ENCODE measurements at places on chromosomes 11 and 22.

GRCh38 chr22:38881464-38881871 is 9.5 kb upstream of the CBX6 start:
- DNase-seq = peak; percentile 67

DNA sequence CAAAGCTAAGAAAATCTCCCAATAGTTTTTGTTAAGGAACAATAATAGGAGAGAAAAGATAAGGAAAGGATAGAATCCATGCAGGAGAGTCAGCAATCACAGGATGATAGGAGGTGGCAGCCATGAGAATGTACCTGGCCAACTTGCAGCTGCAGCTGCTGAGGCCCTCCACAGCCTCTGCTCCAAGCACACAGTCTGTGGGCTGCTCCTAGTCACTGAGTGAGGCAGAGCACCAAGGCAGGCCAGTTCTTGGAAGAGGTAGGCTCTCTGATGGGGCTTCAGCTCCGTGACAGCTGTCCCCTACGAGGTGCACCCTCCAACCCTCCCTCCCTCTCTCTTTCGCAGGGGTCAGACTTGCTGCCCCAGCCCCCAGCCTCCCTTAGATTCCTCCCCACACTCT is 5.5 kb upstream of the KCNJ1 start:
- no peak for DNase-seq

DNA sequence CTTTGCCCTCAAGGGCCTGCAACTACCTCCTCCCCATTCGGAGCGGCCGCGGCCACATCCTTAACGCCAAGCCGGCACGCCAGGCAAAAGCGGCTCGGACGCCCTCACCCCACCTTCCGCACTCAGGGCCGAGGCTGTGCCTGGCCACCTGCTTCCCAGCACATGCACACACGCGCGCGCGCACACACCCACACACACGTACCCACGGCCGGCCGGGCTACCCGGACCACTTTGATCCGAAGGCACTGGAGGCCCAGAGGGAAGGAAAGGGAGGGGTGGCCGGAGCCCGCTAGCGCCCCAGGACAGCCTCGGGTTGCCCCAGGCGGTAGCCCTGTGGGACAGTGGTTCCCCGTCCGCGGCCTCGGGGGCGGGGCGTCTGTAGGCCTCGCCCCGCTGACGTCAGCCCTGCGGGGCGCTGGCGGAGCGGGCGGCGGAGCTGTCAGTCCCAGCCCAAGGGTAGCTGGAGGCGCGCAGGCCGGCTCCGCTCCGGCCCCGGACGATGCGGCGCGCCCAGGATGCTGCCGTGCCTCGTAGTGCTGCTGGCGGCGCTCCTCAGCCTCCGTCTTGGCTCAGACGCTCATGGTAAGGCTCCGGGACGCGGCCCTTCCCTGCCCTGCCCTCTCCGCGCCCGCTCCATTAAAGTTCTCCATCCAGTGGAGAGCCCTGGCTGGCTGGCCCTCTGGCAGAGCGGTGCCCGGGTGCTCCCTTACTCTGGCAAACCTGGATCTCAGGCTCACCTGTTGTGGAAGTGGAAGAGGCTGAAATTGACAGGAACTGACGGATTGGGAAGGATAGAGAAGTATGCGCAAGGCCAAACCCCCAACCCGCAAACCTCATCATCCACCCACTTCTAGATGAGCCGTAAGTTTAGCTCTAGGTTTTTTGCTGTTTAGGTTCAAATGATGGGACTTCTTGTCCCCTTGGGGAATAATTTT is at the start of gene IL10RA:
Gene IL10RA (plus strand): TSS at position 442 of the 935 bp plus-strand sequence. CDS start 74 bp downstream, at position 516.
- DNase-seq = peak; percentile 75

- no peak for DNase-seq
Measured at GRCh38 chr11:57200917-57201316, 19.2 kb downstream of the LRRC55 start.

GRCh38 chr11:114102993-114103896 is 43.7 kb downstream of the ZBTB16 start:
- no peak for DNase-seq

- DNase-seq = no peak
Measured at GRCh38 chr11:64275031-64275800, 9.2 kb downstream of the BAD start.

GRCh38 chr11:127133061-127133460 is 132.5 kb upstream of the KIRREL3 start:
- DNase-seq = peak; percentile 81

DNA sequence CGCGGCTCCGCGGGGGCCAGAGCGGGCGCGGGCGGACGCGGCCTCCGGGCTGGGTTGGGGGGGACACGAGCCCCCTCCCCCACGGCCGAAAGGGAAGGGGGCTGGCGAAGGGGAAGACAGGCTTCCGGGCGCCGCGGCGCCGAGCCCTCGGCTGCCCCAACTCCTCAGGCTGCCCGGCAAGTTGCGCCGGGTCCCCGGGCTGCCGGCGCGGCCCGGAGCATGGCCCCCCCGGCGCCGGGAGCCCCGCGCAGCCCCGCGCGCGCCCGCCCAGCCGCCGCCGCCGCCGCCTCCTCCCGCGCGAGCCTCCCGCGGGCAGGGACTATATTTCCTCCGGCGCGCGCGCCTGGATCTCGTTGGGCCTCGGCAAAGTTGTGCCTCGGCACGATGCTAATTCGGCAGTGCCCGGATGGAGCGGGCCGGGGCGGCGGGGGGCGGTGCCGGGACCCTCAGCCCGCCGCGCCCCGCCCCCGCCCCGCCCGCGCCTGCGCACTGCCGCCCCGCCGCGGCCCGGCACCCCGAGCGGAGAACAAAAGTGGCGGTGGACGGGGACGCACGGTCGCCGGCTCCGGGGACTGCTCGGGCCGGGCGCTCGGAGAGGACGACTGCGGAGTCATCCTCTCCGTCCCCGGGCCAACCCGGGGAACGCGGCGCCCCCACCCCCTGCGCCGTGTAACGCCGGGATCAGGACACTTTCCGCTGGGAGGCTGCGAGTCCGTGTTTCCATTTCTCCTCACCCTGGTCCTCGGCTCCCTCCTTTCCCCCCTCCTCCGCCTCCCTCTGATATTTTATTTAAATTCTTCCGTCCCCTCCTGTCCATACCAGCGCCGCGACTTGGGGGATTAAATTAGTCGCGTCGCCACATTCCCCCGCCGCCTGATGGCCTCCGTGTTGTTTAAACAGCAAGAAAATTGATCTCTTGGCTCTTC is at the start of gene PHF21B:
Gene PHF21B (minus strand): TSS at position 400 of the 926 bp plus-strand sequence. CDS start 456 bp downstream, outside the sequence.
- DNase-seq = no peak

DNA sequence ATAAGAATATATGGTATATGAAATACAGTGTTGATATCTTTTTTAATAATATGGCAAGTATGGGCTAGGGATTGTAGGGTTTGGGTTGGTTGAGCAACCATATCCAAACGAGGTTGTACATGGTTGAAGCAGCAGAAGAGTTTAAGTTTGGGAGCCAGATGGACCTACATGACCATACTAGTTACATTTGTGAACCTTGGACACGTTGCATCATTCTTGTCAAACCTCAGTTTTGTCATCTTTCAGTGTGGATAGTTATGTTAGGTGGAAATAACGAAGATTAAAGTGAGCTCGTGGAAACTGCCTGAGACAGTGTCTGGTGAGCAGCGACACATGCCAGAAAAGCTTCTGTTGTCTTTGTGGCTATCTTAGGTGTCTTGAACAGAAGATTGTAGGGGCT is 307.1 kb upstream of the KIRREL3 start:
- no peak for DNase-seq

GRCh38 chr22:31377612-31378011 is 21.8 kb upstream of the DRG1 start:
- DNase-seq = no peak

- DNase-seq = no peak
Measured at GRCh38 chr11:61611309-61611708, 30.4 kb upstream of the SYT7 start.
